Ascending aorta (tissue), 2 donors: ENCODE measurements at places on chromosomes 1 and 21. TPM values are rescaled to one million over a fixed set of nuclear protein-coding genes. Genes with fewer than 3 reads are reported as not detected.

DNA sequence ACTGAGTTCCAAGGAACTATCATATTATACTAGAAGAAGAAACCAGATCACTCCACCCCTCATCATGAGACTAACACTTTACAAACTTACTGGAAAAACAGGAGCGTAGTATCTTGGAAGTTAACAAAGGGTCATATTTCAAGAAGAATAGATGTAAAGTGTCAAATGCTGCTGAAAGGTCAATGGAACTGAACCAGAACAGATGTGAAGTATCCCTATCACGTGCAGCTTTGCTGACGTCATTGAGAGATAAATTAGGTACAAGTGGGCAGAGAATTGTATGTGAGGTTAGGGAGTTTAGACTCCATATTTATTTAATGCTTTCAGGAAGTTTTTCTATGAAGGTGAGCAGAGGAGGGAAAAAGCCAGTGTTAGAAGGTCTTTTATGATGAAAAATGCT is 483.0 kb downstream of the NCAM2 start:
- no peaks in the 10 kb centered on the region for H3K4me1 ChIP-seq
- H3K36me3 ChIP-seq: no peaks in the 10 kb centered on the region
- H3K27ac ChIP-seq: no peak overlapping the region
- H3K27me3 ChIP-seq: no peaks in the 10 kb centered on the region
- DNase-seq: no peak

DNA sequence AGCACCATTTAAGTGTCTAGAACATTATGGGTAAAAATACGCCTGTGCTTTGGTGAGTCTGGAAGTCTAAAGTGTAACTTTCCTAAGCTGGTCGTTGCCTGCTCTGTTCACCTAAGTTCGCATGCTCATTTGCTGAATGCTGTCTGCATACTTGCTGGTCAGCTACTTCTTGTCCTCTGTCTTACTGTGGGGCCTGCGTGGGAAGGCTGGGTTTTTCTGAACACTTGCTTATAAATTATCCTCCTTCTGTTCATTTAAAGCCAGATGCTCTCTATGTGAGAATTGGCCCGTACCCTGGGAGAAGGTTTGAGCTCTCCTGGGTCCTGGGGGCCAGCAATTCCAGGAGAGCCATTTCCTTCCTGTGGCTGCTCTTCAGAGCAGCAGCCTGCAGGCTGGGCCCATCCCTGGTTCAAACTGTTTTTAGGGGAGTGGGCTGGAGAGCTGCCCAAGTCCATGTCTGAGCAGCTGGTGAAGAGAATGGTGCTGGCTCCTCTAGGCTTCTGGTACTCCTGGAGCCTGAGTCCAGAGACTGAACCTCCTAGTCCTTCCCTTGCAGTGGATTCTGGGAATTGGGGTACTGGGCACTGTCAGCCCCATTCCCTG is 75.7 kb downstream of the GALNT2 start:
- DNase-seq: no peak
- H3K36me3 ChIP-seq: no peaks in the 10 kb centered on the region
- no peak overlapping the region for H3K4me3 ChIP-seq
- H3K27me3 ChIP-seq: no peaks in the 10 kb centered on the region

GRCh38 chr1:22914633-22915217 is 57.9 kb downstream of the LACTBL1 start:
- H3K4me3 ChIP-seq: no peak overlapping the region
- DNase-seq: no peak
- H3K27ac ChIP-seq: no peak overlapping the region
- no peaks in the 10 kb centered on the region for H3K27me3 ChIP-seq
- H3K36me3 ChIP-seq: no peaks in the 10 kb centered on the region

GRCh38 chr1:207833381-207833780 is 77.5 kb downstream of the CD34 start:
- H3K36me3 ChIP-seq: peaks cover 5% of the 10 kb centered on the region
- peaks cover 48% of the 10 kb centered on the region for H3K4me1 ChIP-seq
- no peak overlapping the region for H3K4me3 ChIP-seq
- H3K27ac ChIP-seq: peak overlapping the region; percentile 86

DNA sequence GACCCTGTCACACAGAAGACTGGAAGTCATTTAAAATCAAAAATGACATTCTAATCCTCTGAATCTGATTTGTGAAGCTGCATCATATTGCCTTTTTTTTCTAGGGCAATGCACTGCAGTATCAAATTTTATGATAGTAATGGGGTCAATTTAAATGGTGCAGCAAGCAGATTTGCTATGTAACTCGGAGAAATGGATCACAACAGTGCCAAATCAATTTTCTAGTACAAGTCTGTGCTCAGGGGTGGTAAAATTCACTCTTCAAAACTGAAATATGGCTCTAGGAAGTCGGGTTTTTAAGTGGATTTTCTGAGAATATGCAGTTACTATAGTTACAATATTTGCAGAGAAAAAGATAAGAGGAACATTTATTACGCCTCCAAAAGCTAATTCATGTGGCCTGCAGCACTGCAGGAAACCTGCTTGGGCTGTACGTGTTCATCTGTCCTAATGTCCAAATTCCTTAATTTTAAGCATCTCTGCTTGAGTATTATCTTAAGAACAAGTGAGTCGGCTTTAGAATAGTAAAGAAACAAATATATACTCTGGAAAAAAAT is 31.5 kb downstream of the HLCS start:
- H3K27me3 ChIP-seq: no peaks in the 10 kb centered on the region
- DNase-seq: no peak
- no peak overlapping the region for H3K27ac ChIP-seq
- no peak overlapping the region for H3K4me3 ChIP-seq
- peaks cover 16% of the 10 kb centered on the region for H3K36me3 ChIP-seq

DNA sequence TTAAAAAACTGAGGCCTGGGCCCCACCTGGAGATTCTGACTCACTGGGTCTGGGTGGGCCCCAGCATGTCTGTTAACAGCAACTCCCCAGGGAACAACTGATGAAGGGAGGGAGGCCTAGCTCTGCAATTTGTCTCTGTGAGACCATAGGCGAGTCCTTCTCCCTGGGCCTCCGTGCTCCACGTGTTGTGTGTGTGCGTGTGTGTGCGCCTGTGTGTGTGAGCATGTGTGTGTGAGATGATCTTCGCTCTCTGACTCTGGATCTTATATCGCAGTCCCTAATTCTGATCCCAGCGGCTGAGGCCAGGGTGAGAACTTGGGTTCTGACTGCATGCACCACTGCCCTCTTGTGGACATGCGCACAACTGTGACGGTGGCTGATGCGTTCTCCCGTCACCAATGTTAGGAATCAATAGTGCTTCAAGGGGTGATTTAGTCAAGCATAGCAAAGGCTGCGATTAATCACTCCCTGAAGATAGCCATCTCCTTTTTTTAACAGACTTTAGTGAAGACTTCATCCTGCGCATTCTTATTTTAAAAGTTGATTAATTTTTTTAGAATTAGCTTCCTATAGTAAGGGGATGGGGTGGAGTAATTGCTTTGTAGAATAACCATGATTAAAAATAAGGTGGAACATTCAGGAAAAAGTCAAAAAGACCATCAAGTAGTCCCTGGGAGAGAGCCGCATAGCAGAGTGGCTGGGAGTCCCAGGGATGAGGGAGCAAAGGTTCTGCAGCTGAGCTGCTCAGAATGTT is 62.4 kb upstream of the USP24 start:
- H3K27ac ChIP-seq: no peak overlapping the region
- DNase-seq: no peak
- no peaks in the 10 kb centered on the region for H3K4me1 ChIP-seq
- H3K36me3 ChIP-seq: no peaks in the 10 kb centered on the region

- H3K36me3 ChIP-seq: no peaks in the 10 kb centered on the region
- H3K4me1 ChIP-seq: no peaks in the 10 kb centered on the region
- no peak overlapping the region for H3K27ac ChIP-seq
- no peak for DNase-seq
These were observed 60.3 kb downstream of the GALNT2 start for GRCh38 chr1:230127105-230128054.

DNA sequence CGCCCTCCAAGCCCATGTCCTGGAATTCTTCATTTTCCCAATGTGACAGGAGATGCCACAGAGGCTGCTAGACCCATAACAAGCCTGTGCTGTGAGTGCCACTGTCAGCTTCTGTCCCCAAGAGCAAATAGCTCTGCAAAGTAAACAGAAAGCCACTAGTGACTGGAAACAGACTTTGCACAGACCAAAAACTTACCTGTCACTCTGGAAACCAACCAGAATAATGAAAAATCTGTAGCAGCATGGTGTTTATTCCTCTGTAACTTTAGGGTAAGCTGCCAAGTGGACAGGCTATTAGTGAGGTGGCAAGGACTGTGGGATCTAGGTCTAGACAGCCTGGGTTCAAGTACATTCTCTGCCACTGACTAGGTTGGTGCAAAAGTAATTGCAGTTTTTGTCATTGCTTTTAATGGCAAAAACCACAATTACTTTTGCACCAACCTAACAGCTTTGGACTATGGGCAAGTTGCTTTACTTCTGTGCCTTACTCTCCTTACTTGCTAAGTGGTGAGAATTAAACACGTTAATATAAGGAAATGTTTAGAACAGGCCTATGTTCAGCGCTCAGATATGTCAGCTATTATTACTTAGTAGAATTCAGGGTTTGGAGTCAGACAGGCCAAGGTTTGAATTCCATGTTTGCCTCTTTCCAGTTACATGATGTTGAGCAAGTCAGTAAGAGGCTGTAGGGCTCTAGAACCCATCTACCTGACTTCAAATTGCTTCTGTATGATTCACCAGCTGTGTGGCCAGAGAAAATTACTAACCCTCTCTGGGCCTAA is at the start of gene C8B:
C8B (minus strand) TSS at position 100 of the 782 bp plus-strand sequence; CDS start at position 33, 67 bp downstream.
- H3K4me3 ChIP-seq: no peak within 1 kb of the TSS
- H3K27me3 ChIP-seq: no peaks in the 10 kb centered on the region
- H3K27ac ChIP-seq: no peak within 1 kb of the TSS
- DNase-seq: no peak

DNA sequence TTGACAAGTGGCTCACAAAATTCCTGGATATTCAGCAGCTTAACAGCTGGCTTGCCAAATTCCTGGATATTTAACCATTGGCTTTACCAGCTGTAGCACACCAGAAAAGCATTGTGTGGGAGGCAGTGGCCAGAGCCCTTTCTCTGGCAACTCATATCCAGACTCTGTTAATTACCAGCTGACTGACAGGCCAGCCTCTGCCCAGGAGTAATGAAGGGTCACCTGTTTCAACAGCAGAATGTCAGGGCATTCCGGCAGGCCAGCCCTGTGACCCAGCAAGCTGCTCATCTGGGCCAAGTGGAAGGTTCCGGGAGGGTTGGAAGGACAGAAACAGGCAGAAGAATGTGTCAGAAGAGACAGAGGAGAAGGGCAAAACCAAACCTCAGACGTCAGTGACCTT is 35.2 kb upstream of the KIRREL1 start:
- no peaks in the 10 kb centered on the region for H3K4me1 ChIP-seq
- no peak overlapping the region for H3K27ac ChIP-seq
- H3K36me3 ChIP-seq: no peaks in the 10 kb centered on the region
- DNase-seq: no peak
- H3K4me3 ChIP-seq: no peak overlapping the region
- no peaks in the 10 kb centered on the region for H3K27me3 ChIP-seq

- no peaks in the 10 kb centered on the region for H3K36me3 ChIP-seq
- H3K27ac ChIP-seq: no peak overlapping the region
- peaks cover 11% of the 10 kb centered on the region for H3K4me1 ChIP-seq
- H3K27me3 ChIP-seq: no peaks in the 10 kb centered on the region
These were observed 13.9 kb downstream of the RC3H1 start for GRCh38 chr1:174008269-174008668.

- H3K27ac ChIP-seq: peak overlapping the region; percentile 97
- peaks cover 68% of the 10 kb centered on the region for H3K4me1 ChIP-seq
- peak; percentile 70 for DNase-seq
- H3K36me3 ChIP-seq: no peaks in the 10 kb centered on the region
- H3K4me3 ChIP-seq: peak overlapping the region; percentile 59
These were observed 44.2 kb upstream of the ECE1 start for GRCh38 chr1:21334214-21335087.

DNA sequence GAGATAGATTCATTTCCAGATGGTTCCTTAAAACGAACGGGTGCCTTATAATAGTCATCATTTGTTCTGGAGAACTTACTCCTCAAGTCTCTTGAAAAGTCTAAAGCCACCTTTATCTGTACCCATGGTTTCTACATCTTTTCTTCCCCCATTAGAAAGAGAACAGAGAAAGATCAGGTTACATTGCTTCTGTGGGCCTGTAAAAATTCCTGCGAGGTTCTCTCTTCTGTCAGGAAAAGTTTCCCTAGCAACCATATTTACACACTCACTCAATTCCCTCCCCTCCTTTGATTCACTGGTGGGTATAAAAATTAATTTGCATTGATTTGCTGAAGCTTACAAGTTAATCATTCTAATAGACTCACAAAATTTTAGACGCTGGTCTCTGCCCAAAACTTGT is 6.7 kb downstream of the PHC2 start:
- DNase-seq: no peak
- no peaks in the 10 kb centered on the region for H3K36me3 ChIP-seq
- H3K4me3 ChIP-seq: no peak overlapping the region
- no peak overlapping the region for H3K27ac ChIP-seq

DNA sequence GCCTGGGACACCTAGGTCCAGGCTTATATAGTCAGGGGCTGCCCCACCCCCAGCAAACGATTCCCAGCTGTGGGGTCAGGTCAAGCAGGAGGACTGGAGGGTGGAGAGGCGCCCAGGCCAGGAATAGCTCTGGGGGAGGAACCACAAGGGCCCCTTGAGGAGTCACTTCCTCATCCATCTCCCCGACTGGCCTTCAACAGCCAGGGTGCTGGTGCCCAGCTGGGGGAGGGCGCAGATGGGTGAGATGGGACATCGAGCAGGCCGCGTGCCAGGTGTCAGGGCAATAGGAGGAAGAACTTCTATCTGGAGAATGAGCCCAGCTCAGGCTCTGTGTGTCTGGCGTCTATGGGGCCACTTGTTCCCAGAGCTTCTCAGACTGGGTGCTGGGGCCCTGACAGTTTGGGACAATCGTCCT is 208 bp upstream of the MYBPH start:
- no peak overlapping the region for H3K27ac ChIP-seq
- H3K27me3 ChIP-seq: no peaks in the 10 kb centered on the region
- H3K36me3 ChIP-seq: no peaks in the 10 kb centered on the region
- no peak for DNase-seq
- no peak overlapping the region for H3K4me3 ChIP-seq
- no peaks in the 10 kb centered on the region for H3K4me1 ChIP-seq

DNA sequence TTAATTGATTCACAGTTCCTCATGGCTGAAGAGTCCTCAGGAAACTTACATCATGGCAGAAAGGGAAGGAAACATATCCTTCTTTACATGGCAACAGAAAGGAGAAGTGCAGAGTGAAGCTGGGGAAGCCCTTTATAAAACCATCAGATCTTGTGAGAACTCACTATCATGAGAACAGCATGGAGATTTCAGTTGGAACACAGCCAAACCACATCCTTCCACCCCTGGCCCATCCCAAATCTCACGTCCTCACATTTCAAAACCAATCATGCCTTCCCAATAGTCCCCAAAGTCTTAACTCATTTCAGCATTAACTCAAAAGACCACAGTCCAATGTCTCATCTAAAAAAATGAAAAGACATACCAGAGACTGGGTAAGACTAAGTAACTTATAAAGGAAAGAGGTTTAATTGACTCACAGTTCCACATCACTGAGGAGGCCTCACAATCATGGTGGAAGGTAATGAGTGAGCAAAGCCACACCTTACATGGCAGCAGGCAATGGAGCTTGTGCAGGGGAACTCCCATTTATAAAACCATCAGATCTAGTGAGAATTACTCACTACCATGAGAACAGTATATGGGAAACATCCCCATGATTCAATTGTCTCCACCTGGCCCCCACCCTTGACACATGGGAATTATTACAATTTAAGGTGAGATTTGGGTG is 105.2 kb downstream of the MRPL39 start:
- no peaks in the 10 kb centered on the region for H3K27me3 ChIP-seq
- no peak overlapping the region for H3K4me3 ChIP-seq
- no peaks in the 10 kb centered on the region for H3K36me3 ChIP-seq
- H3K4me1 ChIP-seq: no peaks in the 10 kb centered on the region
- no peak overlapping the region for H3K27ac ChIP-seq

FCAMR gene
- not detected for total RNA-seq

AGBL4 gene
- total RNA-seq: not detected

ZNF593OS gene
- total RNA-seq: not detected

SERPINC1 gene
- total RNA-seq: 3.7 TPM

CA14 gene
- total RNA-seq: not detected

SPRR1B gene
- not detected for total RNA-seq

ELF3 gene
- 0.96 TPM for total RNA-seq

RNF186 gene
- not detected for total RNA-seq
